ENCODE measurements at places on chromosomes 1 and 21.
A peak's percentile ranks its signal among the peaks of the same experiment; 100 is the strongest.

DNA sequence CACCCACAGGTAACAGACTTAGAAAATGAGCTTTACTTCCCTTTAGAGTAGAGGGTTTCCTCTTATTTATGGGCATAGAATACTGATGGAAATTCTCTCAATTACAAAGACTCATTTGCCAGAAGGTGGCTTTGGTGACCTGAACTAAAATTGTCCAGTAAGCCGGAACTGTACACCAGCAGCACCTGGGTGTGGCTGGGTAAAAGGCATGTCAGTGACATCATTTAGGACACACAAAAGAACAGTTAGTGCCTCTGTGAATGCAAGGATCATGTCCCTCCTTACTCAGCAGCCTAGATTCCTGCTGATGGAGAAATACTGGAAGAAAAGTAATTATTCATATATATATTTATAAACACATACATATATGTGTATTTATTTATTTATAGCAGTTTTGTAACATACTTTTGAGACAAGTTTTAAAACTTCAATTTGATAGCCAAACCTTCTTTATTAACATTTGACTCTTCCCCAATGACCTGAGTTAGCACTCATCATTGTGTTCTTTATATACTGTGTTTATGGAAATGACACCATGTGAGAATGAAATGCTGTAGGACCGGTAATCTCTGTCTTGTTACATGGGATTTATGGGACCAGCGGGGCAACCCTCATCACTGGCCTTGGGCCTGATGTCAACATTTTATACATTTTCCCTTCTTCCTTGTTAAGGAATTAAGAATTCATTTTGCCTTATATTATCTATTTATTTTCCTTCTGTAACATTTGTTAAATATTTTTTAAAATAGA lies 274.4 kb downstream of the BRINP2 start:
- no peak for DNase-seq

- DNase-seq, result no peak
Observed at GRCh38 chr1:56938646-56939045, 27.2 kb downstream of the C8B start.

GRCh38 chr21:41258617-41259016 lies 58.0 kb upstream of the FAM3B start:
- no peak for DNase-seq

DNA sequence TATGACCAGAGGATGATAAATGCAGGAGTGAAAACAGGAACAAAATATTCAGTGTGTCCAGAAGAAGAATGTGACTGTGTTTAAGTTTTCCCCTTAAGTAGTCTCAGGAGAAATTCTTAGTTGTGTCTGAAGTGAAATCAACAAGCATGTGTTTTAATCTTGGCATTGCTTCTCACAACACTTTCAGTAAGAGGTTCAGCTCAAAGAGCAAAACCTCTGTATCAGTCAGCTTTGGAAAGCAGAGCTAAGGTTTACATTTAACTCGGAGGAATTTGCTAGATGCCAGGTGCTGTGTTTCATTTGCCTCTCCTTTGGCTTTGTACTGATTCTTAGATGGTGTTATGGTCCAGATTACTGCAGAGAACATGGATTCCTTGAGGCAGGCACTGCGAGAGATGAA lies 28.6 kb downstream of the CC2D1B start:
- DNase-seq, result no peak

DNA sequence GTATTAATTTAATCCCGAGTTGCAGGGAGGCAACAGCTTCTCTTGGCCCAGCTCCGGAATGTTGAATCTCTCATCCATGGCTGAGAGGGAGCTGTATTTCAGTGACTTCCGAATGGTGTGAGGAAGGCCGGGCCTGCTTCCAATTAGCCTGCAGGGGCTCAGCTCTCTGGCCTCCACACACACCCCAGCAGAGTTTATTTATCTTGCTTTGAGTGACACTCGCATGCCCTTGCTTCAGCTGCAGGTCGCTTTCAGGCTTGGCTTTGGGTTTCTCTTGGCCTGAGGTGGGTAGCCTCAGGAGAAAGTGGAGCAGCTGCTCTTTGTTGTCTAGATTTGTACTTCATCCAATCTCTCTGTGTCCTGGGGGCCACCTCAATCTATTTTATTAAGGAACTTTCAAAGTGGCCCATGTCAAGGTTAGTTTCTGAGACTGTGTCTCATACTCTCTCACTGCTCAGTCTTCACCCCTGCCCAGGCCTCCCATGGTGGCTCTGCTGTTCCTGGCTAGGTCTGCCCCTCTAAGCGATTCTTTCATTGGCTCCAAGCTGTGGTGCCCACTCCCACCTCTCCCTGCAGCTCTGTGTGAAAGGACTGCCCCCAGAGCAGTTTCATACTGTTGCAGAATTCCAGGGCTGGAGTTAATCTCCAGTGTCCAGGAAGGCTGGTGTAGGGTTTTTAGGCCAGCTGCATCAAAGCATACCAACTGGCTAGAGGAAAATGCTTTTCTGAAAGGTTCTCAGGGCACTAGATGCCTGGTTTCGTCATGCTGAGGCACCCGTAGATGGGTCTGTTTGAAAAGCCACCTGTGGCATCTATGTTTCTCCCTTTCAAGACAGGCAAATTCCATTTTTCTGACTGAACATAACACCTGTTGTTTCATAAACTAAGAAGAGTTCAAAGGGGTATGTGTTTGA lies 153.5 kb downstream of the PLXNA2 start:
- peak; percentile 71 for DNase-seq

- DNase-seq, result no peak
Observed at GRCh38 chr21:14535702-14536101, 10.4 kb downstream of the SAMSN1 start.

DNA sequence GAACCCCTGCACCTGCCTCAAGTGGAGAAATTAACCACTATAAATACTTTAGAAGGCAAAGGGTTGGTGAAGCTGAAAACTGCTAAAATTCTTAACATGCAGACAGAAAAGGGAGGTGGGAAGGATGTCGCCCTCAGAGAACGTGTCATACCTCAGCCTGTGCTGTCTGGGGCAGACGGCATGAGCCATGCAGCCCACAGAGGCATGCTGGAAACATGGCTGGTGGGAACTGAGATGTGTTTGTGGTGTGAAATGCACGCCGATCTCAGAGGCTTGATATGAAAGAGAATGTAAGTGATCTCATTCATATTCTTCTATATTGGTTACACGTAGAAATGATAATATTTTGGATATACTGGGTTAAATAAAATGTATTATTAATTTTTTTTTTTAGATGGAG lies 16.3 kb downstream of the AGPAT3 start:
- DNase-seq, result no peak

- DNase-seq, result no peak
Observed at GRCh38 chr1:25501235-25502058, 42.0 kb upstream of the LDLRAP1 start.

DNA sequence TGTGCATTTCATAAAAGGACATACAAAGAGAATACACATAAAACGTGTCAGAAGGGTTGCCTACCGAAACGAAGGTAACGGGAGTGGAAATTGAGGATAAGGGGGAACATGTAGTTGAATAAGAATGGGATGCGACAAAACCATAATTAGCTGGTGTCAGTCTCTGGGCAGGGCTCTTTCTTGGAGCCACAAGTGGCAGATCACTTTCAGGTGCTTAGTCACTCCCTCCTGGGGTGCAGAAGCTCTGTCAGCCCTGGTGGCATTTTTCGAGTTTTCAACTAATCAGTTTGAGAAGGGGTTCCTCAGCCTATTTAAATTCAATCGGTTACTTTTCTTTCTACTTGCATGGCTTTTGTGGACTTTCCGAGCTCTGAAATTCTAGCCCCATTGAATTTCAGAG lies 133.9 kb upstream of the IGSF21 start:
- no peak for DNase-seq

GRCh38 chr21:37432710-37433455 lies 66.3 kb downstream of the DYRK1A start:
- DNase-seq, result no peak

DNA sequence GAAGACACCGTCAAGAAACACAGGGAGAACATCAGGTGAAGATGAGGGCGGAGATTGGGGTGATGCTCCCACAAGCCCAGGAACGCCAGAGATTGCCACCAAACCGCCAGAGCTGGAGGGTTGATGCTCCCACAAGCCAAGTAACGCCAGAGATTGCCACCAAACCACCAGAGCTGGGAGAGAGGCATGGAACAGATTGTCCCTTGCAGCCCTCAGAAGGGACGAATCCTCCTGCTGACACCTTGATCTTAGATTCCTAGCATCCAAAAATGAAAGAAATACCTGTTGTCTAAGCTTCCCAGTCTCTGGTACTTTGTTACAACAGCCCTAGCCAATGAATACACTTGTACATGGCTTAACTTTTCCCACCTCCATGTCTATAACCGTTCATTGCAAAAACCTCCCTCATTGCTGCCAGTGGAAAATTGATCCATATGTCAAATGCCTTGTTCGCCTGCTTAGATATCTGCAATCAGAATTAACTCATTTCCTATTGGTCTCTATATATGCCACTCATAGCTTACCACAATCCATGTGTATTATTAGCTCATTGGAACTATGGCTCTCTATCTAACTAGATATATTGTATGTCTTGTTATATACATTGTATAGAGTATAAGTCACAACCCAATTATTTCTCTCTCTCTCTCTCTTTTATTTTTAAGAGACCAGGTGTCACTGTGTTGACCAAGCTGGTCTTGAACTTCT lies 127.4 kb downstream of the ADSS2 start:
- no peak for DNase-seq

- no peak for DNase-seq
Observed at GRCh38 chr1:85581802-85582686, 1.5 kb downstream of the CCN1 start.

DNA sequence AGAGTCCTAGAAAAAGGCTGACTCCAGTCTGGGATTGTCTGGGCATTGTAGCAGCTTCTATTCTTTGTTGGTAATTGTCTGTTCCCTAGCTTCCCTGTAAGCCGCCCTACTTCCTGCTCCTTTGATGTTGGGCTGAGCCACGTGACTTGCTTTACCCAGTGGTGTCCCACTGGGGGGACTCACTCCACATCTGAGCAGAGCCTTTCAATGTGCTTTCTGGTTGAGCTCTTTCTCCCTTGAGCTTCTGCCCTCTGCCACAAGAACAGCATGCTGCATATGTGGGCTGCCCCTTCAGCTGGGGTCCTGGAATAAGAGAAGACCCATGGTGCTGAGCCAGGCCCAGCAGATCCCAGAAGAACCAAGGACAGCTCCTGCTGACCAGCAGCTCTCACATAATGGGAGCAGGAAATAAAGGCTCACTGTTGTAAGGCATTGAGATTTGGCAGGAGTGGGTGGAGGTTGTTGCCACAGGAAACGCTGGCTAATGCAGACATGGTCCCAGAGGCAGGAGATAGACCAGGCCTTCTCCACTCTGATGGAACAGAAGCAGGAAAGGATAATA lies 276.3 kb upstream of the GJB5 start:
- DNase-seq, result no peak

GRCh38 chr1:16088996-16089395 lies 15.5 kb upstream of the FAM131C start:
- peak; percentile 62 for DNase-seq

Data from AG20443 (cell line).